ENCODE measurements at places on chromosomes 2 and 18.

DNA sequence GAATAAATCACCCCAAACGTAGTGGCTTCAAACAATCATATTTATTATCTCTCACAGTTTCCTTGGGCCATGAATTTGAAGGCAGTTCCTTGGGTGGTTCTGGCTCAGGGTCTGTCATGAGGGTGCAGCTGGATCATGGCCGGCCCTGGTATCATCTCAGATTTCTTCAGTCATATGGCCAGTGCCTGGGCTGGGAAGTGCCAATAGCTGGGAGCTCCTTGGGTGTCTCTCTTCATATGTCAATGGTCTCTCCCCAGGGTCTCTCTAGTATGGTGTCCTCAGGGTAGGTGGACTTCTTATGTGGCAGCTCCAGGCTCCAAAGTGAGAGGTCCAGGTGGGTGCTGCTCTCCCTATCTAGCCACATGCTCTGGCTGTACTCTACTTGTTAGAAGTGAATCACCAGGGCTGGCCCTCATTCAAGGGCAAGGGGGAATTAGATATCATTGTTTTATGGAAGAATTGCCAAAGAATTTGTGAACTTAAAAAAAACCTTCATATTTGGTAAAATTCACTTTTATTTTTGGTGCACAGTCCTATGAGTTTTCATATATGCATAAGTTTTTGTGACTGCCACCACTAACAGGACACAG is 15.4 kb downstream of the FHOD3 start:
- DNase-seq: no peak

DNA sequence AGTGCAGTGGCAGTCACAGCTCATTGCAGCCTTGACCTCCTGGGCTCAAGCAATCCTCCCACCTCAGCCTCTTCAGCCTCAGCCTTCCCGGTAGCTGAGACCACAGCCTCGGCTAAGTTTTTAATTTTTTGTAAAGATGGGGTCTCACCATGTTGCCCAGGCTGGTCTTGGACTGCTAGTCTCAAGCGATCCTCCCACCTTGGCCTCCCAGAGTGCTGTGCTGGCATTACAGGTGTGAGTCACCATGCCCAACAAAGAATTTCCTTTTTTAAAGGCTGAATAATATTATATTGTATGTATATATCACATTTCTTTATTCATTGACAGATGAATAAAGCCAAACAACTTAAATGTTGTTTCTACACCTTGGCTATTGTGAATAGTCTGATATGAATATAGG is 42.5 kb downstream of the MOB4 start:
- DNase-seq: no peak

DNA sequence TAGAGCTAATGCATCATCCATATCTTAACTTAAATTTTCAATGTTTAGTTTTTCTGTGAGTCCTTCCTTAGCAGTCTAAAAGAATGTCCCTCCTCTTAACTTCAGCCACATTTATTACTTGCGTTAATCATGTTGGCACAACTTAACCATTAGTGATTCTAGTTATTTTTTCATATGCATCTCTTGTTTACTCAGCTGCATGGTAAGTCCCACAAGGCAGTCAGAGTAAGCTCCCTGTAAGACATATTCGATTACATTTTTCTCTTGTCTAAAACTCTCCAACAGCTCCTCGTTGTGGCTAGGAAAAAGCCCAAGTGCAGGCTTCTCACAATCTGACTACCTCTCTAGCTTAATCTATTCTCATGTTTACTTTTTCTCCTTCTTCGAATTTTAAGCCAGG is 2045.3 kb upstream of the PIK3C3 start:
- no peak for DNase-seq

DNA sequence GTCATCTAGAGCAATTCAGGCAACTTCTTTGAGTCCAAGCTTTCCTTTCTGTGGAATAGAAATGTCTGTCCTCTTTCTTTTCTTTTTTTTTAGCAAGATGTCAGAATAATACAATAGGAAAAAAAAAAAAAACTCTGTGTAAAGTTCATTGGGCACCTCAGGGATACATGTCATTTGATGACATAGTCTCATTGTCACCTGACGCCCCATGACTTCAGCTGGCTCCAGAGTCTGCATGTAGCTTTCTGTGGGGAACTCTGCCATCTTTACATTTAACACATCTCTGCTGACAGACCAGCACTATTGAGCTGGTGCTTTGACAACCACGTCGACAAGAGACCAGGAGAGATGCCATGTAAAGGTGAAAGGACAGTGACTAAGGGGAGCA is 172.5 kb upstream of the KLF7 start:
- DNase-seq: no peak

- peak; percentile 19 for DNase-seq
Observed at GRCh38 chr2:44981714-44982108, 27.5 kb downstream of the SIX2 start.

DNA sequence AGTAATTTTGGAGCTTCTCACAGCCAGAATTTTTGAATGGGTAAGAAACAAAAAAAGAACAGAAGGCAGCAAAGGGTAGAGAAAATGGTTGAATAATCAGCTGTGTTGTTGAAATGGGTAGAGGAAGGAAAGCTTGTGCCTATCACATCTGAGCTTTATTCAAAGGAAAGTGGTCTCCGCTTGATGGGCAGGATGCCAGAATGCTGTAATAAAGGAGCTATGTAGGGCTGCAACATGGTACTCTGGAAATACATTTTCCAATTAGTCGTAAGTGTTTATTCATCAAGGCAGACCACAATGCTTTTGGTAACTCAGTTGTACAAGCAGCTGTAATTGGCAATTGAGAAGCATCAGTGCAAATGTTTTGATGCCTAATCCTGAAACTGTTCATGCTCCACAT is 196.9 kb downstream of the ICOS start:
- DNase-seq: no peak

- DNase-seq: no peak
Observed at GRCh38 chr2:216991563-216991962, 131.7 kb upstream of the TNP1 start.

- DNase-seq: no peak
Observed at GRCh38 chr18:644395-645004, 13.0 kb upstream of the TYMS start.

GRCh38 chr2:9004338-9005204 is 1.1 kb upstream of the MBOAT2 start:
- DNase-seq: no peak

- no peak for DNase-seq
Observed at GRCh38 chr2:127024769-127025358, 82.1 kb downstream of the BIN1 start.

GRCh38 chr2:129934044-129934822 is 45.2 kb upstream of the RAB6C start:
- no peak for DNase-seq

DNA sequence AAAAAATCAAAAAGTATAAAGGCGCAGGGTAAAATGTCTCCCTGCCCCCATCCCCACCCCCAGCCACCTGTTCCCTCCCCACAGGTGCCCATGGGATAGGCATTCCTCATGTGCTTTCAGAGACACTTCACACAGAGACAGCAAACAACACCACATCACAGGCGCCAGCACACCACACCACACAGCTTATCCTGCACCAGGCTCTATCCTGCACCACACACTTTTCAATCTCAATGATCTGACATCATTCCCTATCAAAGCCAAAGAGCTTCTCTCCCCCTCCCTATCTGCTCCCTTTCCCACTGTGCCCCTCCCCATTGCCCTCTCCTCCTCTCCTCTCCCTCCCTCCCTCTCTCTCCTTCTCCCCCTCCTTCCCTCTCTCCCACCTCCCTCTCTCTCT is 15.5 kb downstream of the FAM178B start:
- no peak for DNase-seq

GRCh38 chr2:162196638-162197037 is 44.6 kb upstream of the GCG start:
- DNase-seq: no peak

- DNase-seq: no peak
Observed at GRCh38 chr2:195514365-195514764, 142.7 kb upstream of the SLC39A10 start.

GRCh38 chr2:187171318-187171717 is 276.7 kb downstream of the CALCRL start:
- no peak for DNase-seq

GRCh38 chr2:231597627-231598026 is 5.0 kb downstream of the TEX44 start:
- DNase-seq: no peak

DNA sequence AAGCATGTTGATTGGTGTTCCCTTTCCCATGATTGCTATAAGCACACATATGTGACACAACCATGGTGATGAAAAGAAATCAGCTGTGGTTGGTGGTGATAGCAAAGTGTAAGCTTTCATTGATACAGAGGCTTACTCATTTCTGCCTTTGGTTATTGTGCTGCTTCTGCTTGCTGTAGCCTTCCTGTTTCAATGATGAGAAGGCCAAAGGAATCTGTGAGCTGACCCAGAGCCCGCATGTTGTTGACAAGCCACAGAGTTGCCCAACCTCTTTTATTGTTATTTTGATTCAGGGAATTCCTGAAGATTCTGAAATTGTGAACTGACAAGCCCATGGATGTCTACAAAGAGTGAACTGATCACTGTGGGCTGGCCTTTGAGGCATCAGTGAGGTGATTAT is 164.4 kb downstream of the TMEFF2 start:
- no peak for DNase-seq

DNA sequence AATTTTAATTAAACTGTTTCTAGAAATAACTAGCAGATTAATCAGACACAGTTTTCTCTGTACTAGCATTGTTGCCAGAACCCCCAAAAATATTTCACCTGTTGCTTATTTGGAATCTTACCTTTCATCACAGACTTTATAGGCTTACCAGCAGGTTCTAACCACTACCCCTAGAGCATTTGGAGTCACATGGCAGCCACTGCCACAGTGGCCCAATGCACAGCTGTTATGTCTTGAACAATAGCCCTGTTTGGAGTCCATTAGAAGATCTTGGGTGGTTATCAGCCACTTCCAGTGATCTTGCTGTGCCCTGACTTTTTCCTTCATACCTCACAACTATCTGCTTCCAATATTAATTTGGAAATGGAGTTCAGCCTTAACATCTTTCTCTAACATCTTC is 186.2 kb upstream of the TANK start:
- DNase-seq: no peak

DNA sequence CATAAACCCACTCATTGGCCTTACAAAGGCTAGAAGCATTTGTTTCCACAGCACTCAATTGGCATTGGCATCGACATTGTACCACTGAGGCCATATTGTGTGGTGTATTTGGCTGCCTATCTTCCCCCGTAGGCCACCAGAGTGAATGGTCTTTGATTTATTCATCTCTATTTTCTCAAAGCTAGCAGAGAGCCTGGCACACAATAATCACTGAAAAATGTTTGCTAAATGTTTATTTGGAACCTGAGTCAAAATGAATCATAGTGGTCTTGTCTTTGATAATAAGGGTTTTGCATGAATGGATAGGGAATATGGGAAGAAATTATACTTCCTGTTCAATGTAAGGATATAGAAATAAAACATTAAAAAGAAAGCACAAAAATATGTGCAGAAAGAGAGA is 107.3 kb upstream of the SLC8A1 start:
- DNase-seq: no peak

- no peak for DNase-seq
Observed at GRCh38 chr2:3435445-3435844, 56.0 kb downstream of the TRAPPC12 start.

DNA sequence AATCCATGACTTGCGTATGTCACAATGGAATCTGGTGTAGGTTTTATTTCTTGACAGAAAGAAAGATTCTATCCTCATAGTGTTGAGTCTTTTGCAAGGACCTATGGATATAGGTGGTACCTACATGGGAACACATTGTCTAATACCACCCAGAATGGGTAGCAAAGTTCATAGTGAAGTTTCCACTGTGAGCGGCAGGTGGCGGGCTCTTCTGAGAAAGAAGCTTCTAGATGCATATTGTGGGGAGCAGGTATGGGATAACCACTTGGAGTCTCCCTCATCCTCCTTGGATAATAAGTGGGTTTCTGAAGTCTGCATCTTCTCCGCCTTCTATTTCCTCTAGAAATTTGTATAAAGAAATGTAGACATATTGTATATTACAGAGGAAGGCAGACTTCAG is 44.9 kb downstream of the LINC00305 start:
- no peak for DNase-seq

GRCh38 chr2:33788044-33788443 is 188.9 kb upstream of the FAM98A start:
- DNase-seq: no peak

- DNase-seq: no peak
Observed at GRCh38 chr2:9268301-9269080, 61.9 kb downstream of the ASAP2 start.

DNA sequence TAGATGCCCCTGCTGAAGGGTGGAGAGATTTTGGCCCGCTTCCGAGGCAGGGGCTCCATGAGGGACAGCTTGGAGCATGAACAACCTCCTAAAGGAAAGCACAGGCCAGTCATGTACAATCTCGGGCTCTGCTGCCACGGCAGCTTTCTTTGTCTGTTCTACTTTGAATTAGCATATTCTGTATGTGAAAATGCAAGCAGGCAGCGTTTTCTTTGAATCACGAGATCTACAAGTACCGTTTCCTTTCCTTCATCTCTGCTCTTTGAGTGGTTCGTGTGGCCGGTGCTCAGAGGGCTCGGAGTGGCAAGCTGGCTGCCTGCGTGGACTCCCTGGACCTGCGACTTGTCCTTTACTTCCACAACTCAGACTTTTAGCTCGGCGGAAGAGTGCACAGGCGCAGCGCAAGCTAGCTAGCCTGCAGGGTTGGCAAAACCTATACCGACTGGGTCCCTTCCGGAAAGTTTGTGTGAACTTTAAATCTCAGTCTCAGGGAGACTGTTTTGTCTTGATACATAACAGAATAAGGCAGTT is 6.9 kb downstream of the TWIST2 start:
- DNase-seq: no peak

GRCh38 chr2:102442967-102443828 is 20.2 kb downstream of the IL18RAP start:
- no peak for DNase-seq

DNA sequence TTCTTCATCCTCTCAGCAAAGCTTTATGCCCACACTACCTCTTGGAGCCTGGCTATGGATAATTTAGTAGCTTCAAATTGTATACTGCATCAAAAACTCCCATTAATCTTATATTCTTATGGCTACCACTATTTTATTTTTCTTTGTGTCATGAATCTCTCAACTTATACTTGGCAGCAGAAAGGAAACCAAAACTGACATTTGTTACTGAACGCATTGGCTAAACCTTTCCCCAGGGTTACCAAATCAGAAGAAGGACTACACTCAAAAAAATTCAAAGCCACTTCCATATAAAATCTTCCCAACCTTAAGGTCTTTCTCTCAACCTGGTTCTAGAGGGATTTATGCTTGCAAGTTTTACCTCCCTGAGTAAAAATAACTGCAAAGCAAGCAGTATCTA is 97.0 kb upstream of the REG3G start:
- no peak for DNase-seq

GRCh38 chr2:160310118-160310828 is 110.2 kb upstream of the ITGB6 start:
- no peak for DNase-seq

GRCh38 chr2:174888146-174888545 is 117.0 kb downstream of the CHN1 start:
- DNase-seq: no peak

DNA sequence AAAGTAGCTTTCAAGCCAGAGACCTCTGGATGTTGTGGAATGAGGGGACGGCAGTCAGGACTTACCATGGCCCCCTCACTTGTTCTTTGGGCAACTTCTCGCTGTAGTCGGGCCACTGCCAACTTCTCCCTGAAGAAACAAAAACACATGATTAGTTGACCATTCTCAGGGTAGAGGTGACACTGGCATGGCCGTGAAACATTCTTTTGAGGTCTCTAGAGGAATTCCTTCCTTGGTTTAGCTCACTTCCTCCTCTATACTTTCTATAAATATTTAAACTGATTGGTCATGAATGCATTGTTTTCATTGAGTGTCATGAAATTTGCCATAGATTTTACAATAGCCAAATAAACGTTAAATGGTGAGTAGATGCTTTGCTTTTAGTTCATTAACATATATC is 354.6 kb downstream of the NCKAP5 start:
- DNase-seq: no peak

All from fibroblast of skin of left biceps (primary cell).